Stimulated activated effector memory CD8-positive, alpha-beta T cell treated with anti-CD3 and anti-CD28 coated beads, Interleukin-12 subunit alpha, Interleukin-12 subunit beta, amount 100 ng/mL, for 72 hours (primary cell): ENCODE measurements at places on chromosomes 4 and X.

DNA sequence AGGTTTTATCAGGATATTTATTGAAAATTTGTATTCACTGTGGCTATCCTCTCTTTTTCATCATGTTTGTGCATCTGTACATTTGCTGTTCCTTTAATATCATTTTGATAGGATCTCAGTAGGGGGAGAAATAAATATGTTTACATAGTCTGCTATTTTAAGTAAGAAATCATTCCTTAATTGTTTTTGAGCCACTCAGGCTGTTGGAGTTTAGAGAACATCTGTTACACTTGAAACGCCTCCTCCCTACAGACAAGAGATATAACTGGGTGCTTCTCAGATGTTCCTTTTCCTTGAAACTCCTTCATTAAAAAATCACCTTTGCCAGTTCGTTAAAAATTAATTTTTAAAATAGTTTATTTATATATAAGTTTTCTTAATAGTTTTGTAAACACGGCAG is 59.4 kb downstream of the QRFPR start:
- DNase-seq: no peak

DNA sequence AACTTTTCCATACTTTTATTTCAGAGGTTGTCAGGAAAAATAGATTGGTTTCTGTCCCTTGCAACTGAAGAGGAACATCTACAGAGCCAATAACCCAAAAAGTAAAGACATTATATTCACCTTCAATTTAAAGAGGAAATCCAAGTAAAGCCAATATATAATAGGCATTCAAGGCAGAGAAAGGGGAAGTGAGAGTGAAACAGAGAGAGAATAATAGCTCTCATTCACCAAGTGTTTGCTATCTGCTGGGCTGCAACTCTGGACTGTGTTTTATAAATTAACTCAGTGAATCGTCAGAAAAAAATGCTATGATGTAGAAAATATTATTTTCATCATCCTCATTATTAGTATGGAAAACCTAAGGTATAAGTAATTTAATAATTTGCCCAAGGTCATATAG is 448.5 kb downstream of the TRAM1L1 start:
- no peak for DNase-seq

GRCh38 chr4:153501578-153501977 is 35.4 kb downstream of the TMEM131L start:
- no peak for DNase-seq

- DNase-seq: no peak
Observed at GRCh38 chr4:128378668-128379067, 91.1 kb upstream of the PGRMC2 start.

DNA sequence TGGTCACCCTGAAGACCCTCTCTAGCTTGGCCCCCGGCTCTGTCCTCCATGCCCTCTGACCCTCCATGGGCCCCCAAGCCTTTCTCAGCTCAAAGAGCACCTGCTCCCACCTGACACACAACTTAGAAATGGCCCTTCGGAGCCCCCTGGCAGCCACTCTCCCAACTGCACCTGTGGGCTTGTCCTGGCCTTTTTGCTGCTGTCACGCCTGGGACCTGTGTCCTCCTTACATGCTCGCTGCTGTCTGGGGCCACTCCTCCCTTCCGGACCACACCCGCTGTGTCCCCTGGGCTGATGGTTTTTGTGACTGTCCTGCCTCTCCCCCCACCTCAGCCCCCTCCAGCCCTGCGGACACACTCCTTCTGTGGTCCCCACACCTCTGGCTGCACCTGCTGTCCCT is 106.2 kb upstream of the AFAP1 start:
- DNase-seq: no peak

GRCh38 chr4:855880-856224 is 29.9 kb upstream of the CPLX1 start:
- DNase-seq: no peak

DNA sequence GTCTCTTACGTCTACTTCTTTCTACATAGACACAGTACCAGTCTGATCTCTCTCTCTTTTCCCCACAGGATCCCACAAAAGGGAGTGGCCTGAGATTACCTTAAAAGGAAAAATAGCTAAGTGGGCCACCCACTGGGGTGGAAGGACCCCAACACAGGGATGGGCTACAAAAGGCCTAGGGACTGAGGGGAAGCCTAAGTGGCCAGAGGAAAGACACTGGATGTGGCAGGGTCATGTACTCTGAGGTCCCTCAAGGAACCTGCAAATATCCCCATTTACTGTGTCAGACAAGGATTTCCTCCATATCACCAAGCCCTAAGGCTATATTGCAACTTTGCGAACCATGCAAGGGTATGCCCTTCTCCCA is 6.5 kb upstream of the PRDX4 start:
- DNase-seq: no peak

- DNase-seq: no peak
Observed at GRCh38 chr4:152243206-152243605, 292.7 kb downstream of the FBXW7 start.

DNA sequence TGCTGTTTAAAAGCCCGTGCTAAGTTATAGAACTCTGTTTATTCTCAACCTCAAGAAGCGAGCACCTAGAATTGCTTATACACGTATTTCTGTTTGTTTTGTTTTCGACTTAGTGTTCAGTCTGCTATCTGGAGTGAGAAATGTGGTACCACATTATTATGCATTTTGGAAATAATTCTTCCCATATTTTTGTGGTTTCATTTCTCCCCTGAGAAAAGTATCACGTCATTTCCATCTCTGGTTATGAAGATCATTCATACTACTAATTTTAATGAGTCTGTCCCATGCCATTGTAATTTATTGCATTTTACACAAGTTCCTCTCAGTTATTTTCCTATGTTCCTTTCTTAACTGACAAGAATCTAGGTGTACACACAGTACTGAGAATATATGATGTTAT is 186.0 kb downstream of the DCHS2 start:
- DNase-seq: no peak

GRCh38 chr4:46894826-46895225 is 14.2 kb downstream of the COX7B2 start:
- no peak for DNase-seq

- no peak for DNase-seq
Observed at GRCh38 chr4:13599159-13599558, 28.4 kb downstream of the BOD1L1 start.

DNA sequence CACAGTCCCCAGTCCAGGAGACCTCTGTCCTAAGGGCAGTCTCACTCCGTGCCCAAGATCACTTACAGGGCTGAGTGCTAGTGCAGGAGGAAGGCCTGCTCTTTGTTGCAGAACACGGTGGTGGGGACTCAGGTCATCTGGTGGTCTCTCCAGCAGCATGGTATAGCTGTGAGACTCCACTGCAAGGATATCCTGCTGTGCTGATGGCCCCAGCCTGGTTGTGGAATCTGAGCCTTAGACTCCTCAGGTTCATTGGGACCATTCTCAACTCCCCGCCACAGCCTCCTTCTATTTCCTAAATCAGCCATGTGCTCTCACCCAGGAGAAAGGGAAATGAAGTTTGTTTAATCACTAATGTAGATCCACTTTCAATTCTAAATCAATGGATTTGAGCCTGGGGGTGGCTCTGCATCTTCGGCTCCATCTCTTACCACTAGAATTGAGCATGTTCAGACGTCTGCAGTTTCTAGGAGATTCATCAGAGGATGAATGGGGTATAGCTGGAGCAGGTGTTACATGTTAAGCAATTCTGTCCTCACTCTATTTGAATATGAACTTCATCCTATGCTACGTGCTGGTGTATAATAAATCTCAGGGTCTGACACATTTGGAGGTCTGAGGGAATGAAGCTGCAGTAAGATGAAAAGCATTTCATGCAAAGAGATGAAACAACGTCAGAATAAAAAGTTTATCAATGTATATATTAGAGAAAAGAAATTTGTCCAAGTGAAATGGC is 189.2 kb downstream of the MGST2 start:
- no peak for DNase-seq

GRCh38 chrX:47748576-47748975 is 88.1 kb upstream of the ZNF81 start:
- no peak for DNase-seq

GRCh38 chr4:6769233-6769988 is 13.1 kb upstream of the KIAA0232 start:
- DNase-seq: no peak

DNA sequence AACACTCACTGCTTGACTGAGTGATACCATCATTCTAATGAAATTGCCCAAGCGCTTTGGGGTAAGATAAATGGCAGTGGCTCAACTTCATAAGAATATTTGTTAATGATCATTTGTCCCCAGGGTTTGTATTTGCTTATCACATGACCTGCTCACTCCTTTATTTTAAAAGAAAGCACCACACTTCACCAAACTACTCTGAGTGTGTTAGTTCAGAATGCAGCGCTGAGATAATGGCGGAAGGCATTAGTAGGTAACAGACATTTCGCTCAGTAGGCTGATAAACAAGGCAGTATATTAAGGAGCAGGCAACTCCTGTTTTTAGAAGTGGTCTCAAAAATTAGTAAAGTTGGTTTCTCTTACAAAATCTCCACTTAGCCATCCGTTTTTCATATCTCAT is 1.6 kb downstream of the SNX25 start:
- no peak for DNase-seq

DNA sequence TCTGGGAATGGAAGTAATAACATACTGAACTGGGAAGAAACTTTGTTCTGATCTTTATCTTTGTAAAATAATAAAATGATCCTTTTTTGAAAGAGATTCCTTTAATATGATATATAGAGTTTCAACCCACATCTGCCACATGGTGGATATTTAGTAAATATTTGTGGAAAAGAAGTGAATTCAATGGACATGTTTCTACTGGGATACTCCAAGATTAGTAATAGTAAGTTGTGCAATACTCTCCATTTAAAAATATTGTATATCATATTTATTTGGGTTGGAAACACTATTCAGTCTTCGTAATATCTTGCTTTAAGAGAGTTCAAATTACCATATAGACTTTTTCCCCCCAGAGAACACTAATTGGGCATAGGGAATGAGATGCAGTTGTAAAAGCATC is 17.8 kb upstream of the ARSJ start:
- no peak for DNase-seq

DNA sequence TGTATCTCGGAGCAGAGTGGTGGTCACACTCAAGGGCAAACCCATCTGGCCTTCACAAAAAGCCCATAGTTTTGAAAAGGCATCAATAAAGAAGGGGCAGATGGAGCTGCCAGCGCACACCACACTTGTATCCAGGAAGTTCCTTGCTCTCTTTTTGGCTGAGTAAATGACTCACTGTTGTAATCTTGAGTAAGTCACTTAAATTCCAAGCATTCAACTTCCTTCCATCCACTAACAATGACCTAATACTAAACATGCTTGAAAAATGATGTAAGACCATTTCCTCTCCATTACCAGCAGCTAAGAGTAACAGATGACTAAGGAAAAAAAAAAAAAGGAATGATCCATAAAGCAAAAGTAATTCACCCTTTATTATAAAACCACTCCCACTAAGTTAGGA is 32.4 kb upstream of the MYOZ2 start:
- no peak for DNase-seq

DNA sequence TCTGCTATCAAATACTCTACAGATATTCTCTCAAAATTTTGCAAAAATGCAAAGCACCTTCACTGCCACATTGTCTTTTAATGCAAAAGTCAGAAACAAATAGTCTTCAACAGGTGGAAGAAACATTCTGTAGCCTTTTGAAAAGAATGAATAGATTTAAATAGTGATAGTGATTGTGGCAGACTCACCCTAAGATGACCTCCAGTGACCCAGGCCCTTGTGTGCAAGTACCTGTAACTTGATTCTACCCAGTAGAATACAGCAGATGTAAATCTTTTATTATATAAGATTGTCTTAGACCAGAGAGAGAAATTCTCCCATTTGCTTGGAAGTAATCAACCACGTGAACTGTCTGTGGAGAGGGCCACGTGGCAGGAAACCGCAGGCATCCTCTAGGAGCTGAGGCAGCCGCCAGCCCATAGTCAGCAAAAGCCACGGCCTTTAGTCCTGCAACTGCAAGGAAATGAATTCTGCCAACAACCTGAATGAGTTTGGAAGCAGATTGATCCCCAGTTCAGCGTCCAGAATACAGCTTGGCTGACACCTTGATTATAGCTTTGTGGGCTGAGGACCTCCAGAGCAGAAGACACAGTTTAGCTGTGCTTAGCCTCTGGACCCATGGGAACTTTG is 272.5 kb downstream of the ARHGAP10 start:
- no peak for DNase-seq

DNA sequence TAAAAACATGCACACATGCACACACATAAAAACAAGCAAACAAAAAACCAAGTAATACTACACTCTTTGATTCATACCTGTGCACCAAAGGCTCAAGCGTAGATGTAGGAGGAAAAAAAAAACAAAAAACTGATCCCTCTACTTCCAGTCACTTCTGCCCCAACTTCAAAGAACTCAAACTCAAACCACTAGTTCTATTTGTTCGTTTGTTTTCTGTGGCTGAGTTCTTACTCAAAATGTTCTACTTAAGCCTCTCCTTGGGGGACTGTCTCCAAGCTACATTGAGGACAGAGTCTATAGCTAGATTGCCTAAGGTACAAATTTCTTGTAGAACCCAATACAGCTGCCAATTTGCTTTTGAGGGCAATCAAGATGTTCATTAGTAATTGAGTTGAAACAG is 171.0 kb upstream of the ATOH1 start:
- no peak for DNase-seq

DNA sequence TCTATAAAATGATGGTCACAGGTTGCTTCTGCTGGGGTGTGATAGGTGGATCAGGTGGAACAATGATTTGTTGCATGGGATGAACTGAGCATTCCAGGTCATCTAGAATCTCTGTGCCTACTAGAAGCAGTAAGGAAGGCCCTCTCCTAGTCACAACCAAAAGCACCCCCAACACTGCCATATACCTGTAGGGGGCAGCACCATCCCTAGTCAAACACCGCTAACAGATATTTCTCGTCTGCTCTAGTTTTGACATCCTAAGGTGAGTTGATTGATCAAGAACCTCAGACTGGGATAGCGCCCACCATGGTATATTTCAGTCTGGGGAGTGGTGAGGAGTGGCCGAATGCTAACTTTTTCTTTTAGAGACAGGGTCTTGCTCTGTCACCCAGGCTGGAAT is 160.2 kb downstream of the NHS start:
- DNase-seq: peak; percentile 51
